ENCODE measurements at places on chromosomes 11 and 22. TPM values are rescaled to one million over a fixed set of nuclear protein-coding genes. Genes with fewer than 3 reads are reported as not detected.

The CEND1 gene
- total RNA-seq: not detected

The MAPK11 gene
- 2.2 TPM for total RNA-seq

The MUC5B gene
- 0.10 TPM for total RNA-seq

The SYT12 gene
- total RNA-seq: 1.7 TPM

The SHANK2 gene
- 5.4 TPM for total RNA-seq

The SPON1 gene
- total RNA-seq: not detected

The C11orf68 gene
- 21.7 TPM for total RNA-seq

The KCNJ1 gene
- not detected for total RNA-seq

The CRKL gene
- total RNA-seq: 74.9 TPM

The TNNT3 gene
- 0.23 TPM for total RNA-seq

The ISX gene
- not detected for total RNA-seq

The KCNJ11 gene
- total RNA-seq: 6.6 TPM

The CHRM1 gene
- total RNA-seq: not detected

The KLHL35 gene
- total RNA-seq: 23.5 TPM

The TOMM22 gene
- total RNA-seq: 46.4 TPM

The PRRG4 gene
- 4.3 TPM for total RNA-seq

Data from HT-29 (cell line).